ENCODE measurements at places on chromosomes 11 and 22.

GRCh38 chr11:105673089-105673488 is 63.2 kb downstream of the GRIA4 start:
- no peak for DNase-seq

- DNase-seq, result no peak
Observed at GRCh38 chr22:45968003-45968650, 8.8 kb downstream of the WNT7B start.

DNA sequence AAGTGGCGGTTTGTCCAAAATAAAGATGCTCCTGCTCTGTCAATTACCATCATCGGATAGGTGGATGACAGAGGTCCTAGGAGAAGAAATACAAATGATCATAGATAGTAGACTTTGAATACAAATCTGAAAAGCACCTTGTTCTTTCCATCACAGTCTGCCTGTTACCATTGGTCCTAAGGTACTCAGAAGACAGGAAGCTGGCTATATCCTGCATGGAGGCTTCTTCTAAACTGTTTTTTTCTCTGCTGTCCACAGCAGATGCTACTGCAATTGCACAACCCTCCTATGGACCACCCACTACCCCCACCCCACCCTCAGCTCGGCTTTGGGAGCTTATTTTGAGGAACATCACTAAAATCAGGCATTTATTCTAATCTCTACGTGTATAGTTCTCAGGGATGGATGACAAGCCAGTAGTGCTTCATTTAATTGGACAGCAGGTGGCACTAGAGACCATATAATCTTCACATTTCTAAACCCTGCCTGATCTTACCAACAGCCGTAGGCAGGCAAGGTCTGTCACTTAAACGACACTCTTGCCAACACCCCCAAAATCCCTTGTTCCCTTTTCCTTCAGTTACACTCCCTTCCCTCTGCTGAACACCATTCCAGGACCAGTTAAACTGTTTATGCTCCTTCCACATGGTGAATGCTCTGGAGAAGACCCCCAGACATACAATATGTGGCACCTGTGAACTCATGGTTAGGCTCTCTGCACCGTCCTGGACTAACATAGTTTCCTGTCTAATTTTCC is 6.6 kb upstream of the PTS start:
- peak; percentile 51 for DNase-seq

DNA sequence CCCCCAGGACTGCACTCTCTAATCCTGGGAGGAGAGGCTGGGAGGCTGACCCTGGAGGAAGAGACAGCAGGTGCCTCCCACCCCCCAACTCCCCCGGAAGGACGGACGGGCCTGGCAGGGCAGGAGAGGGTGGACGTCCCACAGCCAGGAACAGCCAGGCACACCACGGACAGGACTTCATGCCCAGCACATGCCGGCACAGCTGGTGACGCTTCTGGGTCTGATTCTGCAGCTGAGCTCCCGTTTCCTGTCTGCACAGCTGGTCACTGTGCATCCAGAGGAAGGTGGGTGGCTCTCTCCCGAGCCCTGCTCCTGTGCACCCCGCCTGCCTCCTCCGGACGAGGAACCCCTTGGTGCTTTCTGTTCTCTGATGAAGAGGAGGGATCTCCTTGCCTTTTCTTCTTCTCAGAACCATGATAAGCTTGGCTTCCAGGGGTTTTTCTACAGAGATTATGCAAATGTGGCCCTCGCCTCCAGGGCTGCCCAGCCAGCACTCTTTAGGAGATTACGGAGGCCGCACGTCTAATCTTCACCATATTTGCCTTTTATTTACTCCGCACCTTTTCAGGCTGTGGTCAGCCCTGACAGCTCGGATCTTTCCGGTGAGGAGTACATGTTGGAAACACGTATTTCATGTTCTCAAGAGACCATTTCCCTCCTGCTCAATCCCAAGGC is 1295.8 kb downstream of the BRD1 start:
- DNase-seq, result no peak

DNA sequence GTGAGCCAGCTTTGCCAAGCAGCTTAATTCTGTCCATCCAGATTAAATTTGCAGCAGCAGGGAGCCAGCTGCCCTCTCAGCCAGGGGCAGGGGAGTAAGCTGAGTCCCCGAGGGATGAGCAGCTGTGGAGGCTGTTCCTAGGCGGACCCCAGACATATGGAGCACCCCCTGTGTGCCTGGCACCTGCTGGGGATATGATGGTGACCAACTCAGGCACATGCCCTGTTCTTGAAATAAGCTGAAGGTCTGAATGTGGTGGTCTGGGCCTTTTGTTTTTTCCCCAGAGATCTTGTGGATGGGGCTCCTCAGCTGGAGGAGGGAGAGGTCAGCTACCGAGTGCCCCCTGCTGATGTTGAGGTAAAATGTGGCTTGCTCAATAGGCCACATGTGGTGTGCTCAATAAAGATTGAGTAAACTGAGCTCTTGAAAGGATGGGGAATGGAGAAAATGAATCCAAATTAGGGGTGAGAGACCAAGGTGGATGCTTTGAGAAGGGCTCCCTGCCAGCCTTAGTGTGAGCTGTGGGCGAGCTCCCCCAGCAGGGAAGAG is 103.3 kb upstream of the NNMT start:
- no peak for DNase-seq

DNA sequence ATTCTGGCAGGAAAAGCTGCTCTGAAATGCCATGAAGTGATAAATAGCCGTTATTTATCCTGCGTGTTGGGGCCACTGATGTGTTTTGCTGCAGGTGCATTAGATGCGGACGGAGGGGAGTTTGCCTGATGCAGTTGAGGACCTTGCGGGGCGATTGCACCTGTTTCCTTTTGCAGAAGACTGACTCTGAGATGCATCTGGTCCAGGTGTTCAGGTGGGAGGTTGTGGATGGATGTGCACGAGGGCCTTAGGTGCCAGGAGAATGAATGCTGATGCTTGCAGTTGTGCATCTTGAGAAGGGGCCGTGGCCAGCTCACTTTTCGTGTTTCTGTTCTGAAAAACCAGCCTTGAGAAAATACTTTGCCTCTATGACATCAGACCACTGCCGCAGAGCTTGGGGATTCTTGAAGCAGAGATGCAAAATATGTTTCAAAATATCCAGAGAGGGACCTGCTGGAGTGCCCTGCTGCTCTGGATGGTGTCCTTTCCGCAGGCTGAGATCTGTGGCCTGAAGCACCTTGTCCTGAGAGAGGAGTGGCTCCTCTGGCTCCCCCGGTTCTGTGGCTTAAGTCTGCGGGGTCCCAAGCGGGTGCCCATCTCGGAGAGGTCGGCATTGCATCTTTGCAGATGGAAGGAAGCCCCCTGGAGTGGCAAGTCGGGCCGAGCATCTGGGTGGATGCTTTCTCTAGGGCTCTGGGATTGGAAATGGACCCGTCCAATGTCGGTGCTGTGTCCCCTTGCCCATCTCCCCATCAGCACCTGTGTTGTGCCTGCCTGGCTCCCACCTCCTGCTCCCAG is 1031.1 kb downstream of the TBC1D22A start:
- DNase-seq, result no peak

GRCh38 chr22:45493286-45493771 is 9.4 kb upstream of the FBLN1 start:
- no peak for DNase-seq

GRCh38 chr11:114208377-114208776 is 87.8 kb upstream of the NNMT start:
- DNase-seq, result no peak

DNA sequence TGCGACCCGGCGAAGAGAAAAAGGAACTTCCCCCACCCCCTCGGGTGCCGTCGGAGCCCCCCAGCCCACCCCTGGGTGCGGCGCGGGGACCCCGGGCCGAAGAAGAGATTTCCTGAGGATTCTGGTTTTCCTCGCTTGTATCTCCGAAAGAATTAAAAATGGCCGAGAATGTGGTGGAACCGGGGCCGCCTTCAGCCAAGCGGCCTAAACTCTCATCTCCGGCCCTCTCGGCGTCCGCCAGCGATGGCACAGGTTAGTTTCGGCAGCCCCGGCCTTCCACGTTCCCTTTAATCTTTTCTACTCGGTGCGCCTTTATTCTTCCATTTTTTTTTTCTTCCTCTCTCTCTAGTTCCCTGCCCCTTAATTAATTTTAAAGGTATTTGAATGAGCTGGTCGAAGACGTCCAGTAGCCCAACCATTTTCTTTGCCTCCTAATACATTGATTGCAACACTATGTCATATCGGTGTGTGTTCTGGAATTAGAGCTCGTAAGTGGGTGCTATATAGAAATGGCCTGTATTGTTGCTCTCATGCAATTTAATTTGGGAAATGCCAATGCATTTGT is 537 bp downstream of the EP300 start:
- no peak for DNase-seq

DNA sequence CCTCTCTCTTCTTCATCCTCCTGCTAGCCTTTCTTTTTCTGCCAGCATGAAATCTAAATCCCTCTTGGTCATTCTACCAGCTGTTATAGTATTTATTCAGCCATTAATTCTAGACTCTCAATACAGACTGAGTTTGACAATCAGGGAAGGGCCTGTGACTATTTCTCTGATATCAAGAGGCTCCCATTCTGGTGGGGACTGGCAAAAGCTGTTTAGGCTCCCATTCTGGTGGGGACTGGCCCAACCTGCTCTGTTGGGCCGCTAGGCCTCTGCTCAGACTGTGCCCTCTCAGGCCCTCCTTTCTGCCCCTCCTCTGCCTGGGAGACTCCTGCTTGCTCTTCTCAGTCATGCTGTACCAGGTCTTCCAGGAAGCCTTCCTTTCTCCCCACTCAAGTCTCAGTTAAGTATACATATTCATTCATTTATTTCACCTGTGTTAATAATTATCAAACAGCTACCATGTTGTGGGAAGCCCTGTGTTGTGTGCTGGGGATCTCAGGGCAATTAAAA is 323.7 kb upstream of the NARS2 start:
- DNase-seq, result no peak

- no peak for DNase-seq
Observed at GRCh38 chr11:98587884-98588283, 432.9 kb upstream of the CNTN5 start.

DNA sequence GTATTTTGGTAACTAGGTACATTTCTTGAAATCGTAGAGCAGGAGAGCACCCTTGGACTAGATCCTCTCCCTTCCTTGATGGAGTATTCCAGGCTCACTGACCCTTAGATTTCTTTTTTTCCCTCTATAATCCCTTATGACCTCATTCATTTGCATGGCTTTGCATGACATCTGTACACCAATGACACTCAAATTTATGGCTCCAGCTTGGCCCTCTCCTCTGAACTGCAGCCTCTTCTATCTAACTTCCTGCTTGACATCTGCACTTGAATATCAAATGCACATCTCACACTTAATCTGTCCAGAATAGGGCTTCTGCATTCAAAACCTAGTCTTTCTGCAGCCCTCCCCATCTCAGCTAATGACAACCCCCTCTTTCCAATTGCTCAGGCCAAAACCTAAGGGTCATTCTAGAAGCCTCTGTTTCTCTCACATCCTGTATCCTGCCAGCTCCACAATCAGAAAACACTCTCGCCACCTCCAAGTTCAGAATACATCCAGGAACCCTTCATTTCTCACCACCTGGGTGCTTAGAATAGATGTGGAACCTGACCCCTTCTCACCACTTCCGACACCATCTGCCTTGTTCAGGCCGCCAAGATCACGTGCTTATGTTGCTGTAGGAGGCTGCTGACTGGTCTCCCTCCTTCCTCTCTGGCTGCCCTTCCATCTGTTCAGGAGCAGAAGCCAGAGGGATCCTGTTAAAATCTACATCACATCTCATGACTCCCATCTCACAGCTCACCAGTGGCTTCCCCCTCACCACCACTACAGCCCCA is 138.9 kb upstream of the MTNR1B start:
- no peak for DNase-seq

DNA sequence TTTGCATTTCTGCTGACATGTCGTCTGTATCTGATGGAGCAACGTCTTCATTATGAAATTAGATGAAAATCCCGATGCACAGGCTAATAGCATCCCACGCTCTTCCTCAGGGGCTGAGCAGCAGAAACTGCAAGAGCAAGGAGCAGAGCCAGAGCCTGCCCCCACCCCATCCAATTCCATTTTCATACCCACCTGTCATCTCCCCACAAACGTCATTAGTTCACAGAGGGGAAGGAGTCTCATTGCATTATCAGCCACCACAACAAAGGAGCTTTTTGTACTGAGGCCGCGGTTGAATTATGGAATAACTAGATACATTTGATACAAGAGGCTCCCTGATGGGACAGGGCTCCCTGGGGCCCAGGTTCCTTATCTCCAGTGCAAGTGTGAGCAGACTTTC is 515.0 kb downstream of the NTM start:
- no peak for DNase-seq

DNA sequence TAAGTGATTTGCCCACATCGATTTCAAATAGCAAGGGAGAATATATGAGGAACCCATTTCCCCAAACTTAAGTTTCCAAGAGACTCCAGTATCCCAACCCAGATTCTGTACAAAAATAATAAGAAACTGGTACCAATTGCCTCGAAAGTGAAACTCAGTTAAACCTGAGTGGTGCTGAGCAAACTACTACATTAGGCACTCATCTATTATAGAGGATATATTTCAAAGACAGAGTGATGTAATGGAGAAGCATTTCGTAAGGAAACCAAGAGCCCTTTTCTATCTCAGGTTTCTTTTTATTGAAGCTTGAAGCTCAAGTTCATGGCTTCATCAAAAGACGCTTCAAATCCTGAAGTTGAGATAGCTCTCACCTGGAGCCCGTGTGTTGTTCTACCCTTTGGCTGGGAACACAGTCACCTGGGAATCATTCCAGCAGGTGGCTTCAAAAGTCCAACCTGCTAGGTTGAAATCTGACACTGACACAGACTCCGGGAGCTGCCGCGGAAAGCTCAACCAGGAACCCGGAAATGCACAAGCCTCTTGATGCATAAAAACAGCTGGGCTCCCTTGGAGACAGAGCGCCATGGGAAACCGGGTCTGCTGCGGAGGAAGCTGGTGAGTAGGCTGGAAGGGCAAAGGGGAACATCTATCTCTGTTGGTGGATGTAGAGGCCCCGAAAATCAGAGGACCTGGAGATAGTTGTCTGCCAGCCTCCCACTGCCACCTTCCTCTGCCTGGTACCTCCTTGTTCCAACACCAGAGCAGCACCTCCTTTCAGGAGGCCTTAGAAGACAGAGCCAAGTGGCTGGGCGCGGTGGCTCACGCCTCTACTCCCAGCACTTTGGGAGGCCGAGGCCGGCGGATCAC is at the start of gene C11orf52:
Gene C11orf52, plus strand, starts transcription at position 524 of the 867 bp plus-strand sequence. Its CDS starts 60 bp downstream, at position 584.
- peak; percentile 16 for DNase-seq
